ENCODE measurements at places on chromosomes 7 and 10.
A peak's percentile ranks its signal among the peaks of the same experiment; 100 is the strongest.

GRCh38 chr7:21966271-21966670, 20.6 kb upstream of the CDCA7L start:
- no peak for DNase-seq

DNA sequence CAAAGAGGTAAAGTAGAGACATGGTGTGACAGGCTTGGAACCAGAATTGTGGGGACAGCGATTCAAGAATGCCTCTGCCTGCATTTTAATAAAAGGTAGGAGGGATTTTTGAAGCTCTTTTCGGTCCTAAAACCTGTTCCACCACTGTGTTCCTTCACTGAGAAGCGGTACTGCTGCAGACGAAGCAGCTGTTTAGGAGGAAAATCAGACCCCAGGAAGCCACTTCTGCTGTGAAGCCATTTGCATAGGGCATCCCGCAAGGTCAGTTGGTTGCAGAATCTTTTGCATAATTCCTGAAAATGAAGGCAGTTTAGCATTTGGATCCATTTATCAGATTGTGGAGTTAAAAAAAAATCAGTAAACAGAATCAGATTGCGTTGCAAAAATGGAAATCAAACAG, 183.3 kb upstream of the PRKCQ start:
- DNase-seq: no peak

GRCh38 chr7:18680576-18680975, 185.0 kb downstream of the HDAC9 start:
- DNase-seq: no peak

DNA sequence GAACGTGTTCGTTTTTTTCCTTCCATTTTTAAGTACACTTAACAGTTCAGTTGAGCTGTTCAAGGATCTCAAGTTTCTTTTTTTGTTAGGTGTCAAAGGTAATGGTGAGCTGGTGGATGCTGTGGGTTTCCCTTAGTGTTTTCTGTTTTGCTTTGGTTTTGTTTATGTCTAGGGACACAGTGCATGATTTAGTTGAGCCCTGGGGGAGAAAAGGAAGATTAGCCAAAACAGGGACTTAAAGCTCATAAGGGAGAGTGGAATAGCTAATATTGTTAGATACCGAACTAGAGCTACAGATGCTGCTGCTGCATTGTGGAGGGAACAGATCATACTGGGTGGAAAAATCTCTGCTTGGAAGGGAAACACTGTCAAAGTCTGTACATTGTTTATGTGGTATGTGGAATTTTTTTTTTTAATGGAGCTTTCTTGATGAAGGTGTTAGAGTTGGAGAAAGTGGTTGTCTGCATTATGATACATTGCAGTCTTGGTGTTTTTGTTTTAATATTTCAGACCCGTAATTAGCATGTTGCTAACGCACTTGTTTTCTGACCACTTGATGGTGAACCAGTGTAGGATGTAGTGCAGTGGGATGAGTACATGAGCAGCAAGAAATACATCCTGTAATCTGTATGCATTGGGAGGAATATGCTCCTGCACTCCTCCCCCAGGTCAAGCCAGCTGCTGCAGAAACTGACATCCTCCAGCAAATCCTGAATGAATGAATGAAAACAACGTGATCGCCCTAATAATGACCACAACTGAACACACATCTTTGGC, 2.1 kb downstream of the GLCCI1 start:
- DNase-seq: peak; percentile 47

GRCh38 chr10:129613377-129613980, 146.4 kb downstream of the MGMT start:
- DNase-seq: no peak

GRCh38 chr10:119393421-119393820, 149.1 kb downstream of the RGS10 start:
- DNase-seq: no peak

DNA sequence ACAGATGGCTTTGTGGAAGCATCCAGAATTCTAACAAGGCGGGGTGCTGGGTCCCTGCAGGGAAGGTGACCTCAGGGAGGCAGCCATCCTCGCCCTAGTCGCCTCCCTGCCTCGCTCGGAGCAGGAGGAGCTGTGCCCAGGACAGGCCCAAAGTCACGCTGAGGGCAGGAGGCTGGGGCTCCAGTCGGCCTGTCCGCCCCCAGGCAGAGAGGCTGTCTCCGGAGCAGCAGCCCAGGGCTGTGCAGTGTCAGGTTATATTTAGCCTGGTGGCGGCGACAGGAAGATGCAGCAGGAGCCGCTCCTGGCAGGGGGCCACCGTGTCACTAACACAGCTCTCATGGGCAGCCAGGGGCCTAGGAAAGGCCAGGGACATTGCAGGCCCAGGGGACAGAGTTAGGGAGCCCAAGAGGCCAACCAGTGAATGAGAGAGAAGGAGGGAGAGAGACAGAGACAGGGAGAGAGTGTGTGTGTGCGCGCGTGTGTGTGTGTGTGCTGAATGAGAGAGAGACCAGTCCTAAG, 13.5 kb downstream of the KCNH2 start:
- DNase-seq: peak; percentile 55

All from mesenchymal stem cell (in vitro differentiated cells and primary cell).